Kidney capillary endothelial cell (primary cell): ENCODE measurements at places on chromosomes 6 and 20.

- no peak for DNase-seq
These were observed 113.3 kb upstream of the TBX18 start for GRCh38 chr6:84877515-84878210.

GRCh38 chr6:168724669-168725570, 283.9 kb downstream of the SMOC2 start:
- no peak for DNase-seq

GRCh38 chr6:43090559-43090956, 14.4 kb downstream of the PTK7 start:
- no peak for DNase-seq

DNA sequence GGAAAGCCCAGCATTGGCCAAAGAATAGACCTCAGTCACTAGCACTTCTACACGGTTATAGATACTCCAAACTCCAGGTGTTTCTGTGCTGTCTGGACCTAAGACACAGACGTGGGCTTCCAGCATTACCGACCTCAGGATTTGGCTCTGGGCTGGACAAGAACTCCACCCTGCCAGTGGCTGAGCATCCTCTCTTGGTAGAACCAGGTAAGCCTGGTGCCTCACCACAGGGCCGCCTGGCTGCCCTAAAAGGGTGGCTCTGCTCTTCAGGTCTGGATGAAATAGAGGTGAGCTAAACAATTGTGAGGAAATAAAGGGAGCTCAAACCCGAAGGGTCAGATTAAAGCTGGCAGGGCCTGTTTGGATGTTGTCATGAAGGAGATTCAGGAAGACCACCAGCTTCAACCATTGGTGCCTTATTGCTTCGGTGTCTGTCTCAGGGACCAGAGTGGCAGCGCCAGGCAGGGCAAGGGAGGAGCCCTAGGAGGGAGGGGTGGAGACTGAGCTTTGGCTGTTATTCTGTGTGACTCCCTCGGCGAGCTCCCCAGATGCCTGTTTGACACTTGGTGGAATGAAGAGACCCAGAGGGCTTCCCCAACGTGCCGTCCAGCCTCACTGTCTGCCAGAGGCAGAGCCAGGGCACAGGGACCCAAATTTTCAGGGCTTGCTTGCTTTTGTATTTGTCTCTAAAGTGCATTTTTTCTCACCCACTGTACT, 8.6 kb downstream of the SYNDIG1 start:
- DNase-seq = no peak

GRCh38 chr6:1709234-1709641, 99.5 kb downstream of the FOXC1 start:
- DNase-seq = no peak

GRCh38 chr6:86707545-86708120, 229.7 kb upstream of the HTR1E start:
- DNase-seq = no peak

GRCh38 chr20:62595491-62595890, 46.8 kb upstream of the SLCO4A1 start:
- DNase-seq = peak; percentile 68

DNA sequence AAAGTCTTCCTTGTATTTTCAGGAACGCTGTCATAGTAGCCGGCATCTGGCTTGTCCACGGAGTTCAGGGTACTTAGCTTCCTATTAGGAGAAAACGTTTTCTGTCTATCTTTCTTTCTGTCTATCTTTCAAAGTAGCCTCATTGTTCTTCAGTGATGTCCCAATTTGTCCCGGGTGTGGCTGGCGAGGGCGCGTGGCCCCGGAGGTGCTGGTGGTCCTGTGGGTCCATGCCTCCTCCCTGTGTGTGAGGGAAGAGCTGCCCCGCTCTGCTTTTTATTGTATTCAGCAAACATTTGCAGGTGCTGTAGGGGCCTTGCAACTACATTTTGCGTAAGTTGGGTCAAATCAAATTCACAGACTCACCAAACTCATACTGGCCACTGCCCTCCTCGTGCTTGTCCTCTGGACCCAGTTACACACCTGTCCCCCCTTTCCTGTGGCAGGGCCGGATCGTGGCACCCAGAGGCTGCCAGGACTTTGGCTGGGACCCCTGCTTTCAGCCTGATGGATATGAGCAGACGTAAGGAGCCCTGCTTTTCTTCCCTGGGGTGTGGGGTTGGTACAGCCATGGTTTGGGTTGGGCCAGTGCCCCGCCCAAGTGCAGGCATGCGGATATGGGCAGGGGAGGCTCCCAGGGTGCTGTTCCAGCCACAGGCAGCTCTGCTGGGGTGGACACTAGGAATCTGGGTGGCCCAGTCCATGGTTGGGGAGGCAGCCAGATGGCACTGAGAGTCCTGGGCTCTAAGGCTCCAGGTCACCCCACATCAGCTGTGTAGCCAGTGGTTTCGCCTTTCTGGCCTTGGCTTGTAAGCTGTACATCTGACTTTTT, 12.3 kb downstream of the ITPA start:
- no peak for DNase-seq

DNA sequence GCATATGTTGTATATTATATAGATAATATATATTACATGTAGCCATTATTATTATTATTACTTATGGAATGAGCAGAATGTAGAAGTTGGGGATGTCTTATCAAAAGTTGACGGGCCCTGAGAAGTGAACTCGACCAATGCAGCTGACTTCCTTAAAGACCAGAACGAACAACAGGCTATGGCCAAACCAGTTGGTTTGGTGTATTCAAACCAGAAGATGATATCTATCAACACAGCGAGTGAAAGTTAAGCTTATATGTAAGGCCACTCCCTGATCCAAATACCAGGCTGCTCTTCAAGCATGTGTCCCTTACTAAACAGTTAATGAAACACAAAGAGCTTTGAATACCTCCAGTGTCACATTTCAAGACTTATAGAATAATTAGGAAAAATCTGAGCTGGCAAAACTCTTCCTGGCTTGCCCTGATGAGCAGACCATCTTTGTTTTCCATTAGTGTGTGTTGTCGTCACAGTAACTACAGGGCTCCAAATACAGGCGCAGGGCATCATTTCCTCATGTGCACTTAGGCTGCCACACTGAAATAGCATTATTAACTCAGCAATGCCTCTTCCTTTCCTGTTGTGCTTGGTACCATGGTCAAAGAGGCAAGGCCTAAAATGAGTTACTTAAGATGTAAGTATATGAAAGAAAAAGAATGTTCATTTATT, 6.6 kb downstream of the FILIP1 start:
- no peak for DNase-seq

DNA sequence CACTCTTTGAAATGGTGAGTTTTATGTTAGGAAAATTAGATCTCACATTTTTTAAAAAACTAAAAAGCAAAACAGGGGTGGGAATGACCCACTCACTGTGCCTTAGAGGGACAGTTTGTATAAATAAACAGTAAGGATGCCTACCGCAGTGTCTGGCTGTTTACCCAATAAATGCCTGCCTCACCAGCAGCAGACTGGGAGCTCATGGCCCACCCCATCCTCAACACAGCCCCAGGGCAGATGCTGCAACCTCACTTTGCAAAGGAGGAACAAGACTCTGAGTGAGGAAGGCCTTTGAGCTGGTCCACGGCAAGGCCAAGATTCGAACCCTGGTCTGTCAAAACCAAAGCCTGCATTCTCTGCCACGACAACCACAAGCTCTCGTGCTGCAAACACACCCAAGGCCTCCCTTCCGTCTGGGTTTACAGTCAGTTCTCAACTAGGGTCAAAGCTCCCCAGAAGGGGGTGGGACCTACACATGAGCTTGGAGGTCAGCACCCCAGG, 77.8 kb downstream of the BMP7 start:
- DNase-seq = no peak

GRCh38 chr20:21251278-21251677, 51.9 kb upstream of the XRN2 start:
- DNase-seq = no peak

- DNase-seq = no peak
These were observed 18.9 kb downstream of the NEDD9 start for GRCh38 chr6:11213422-11214021.

DNA sequence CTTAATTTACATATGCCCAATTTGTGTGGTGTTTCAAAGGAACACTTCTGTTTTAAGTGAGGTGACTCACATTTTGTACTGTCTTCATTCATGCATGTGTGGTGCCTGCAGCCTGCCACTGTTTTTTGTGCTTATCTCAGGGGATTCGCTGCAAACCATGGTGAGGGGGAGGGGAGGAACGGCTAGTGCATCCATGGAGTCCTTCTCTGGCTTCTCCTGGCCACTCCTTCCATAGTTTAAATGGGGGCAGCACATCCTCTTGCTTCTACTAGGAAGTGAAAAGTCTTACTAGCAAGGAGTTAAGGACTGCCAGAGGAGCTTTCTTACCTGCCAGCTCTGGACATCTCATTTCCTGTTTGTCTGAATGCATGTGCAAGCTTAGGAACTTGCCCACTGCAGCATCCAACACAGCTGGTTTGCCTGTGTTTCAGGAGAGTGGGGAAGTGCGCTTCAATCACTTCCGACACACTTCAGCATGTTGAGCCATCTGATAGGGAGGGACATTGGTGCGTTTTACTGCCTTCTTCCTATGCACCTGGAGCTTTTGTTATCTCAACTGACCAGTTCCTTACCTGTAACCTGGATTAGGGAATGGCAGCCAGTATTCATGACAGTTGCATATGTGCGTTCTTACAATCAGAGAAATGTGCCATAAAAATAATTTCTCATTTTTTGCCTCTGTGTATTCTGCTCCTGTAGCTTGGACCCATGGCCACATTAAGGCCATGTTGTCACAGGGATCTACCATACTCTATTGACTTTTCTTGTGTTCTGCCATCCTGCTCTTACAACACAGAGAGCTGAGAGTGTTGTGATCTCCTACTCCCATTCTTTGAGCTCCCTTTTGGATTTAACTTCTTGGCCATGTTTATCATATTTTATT, 211.3 kb downstream of the ARID1B start:
- no peak for DNase-seq

DNA sequence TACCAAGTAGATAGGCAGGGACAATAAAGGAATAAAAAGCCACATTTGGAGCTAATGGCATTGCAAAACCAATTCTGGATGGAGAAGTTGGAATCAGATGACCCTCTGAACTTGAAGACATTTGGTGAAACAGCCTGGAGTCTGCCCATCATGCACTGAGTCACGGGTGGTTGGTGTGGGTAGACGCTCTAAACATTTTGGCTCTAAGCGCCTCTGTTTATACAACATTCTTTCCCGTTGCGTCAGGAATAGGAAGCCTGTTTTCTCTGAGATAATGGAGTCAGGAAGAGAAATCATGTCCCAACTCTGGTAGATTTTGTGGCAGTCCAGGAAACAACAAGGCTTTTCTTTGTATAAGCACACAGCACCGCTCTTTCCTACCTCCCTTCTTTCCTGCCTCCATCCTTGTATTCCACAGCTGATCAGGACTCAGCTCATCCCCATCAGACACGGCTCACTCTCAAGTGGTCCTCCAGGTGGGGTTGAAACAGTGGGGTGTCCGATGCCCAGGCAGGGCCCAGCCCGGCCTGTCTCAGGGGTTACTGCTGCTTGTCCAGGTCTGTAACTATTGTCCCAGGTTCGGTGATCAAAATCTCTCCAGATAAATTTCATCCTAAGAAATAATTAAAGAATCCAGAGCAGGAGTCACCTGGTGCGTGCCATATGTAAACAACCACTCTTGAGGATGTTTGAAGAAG, 12.1 kb upstream of the RAMACL start:
- DNase-seq = peak; percentile 90

DNA sequence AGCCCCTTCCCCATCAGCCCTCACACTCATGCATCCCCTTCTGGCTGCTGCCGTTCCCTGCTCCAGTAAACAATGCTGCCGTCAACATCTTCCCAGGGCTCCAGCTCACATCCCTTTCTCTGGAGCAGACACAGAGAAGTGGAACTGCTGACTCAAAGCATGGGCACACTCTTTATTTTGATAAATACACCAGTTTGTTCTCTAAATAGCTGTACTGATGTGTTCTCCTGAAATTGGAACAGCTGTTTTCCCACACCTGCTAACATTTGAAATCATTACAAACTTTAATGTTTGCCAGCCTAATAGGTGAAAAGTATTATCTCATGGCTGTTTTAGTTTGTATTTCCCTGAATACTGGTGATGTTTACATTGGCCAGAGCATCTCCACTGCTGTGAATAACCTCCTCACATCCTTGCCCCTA, 102.1 kb upstream of the NXT1 start:
- DNase-seq = no peak

GRCh38 chr6:33620158-33620855, 815 bp upstream of the ITPR3 start:
- no peak for DNase-seq

GRCh38 chr6:35629876-35630378, 58.8 kb downstream of the FKBP5 start:
- no peak for DNase-seq

GRCh38 chr6:42537536-42537935, 26.3 kb upstream of the UBR2 start:
- DNase-seq = no peak

DNA sequence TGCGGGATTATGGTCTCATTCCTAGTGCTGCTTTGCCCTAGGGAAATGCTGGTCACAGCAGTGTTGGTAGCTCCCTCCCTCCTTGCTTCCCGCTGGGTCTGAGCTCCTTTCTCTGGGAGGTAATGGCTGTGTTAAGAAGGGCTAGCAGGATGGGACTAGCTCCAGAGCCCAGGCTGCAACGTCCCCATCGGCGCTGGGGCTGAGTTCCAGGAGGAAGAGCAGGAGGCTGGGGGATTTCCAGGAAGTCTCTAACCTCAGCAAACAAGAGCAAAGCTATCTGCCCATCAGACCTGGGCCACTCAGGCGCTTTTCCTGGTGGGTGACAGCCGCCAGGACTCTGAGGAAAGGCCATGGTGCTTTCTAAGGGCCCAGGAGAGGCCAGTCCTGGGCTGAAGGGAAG, 174.2 kb downstream of the DLL1 start:
- DNase-seq = no peak

DNA sequence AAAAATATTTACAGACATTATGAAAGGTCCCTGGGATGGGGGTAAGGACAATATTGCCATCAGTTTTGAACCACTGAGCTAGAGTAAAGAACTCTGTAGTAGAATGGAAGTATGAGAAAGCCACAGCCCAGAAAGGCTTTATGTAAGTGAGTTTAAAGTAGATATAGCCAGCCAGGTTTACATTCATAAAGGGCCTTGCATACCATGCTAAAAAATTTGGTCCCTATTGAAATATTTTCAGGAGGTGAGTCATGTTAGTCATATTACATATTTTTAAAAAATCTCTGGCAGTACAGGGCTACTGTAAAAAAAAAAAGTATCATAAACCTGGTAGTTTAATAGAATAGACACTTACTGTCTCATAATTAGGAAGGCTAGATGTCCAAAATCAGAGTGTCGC, 3.5 kb downstream of the ZKSCAN8 start:
- DNase-seq = no peak
